ENCODE measurements at places on chromosomes 1 and 21. TPM values are rescaled to one million over a fixed set of nuclear protein-coding genes. Genes with fewer than 3 reads are reported as not detected.

LCE2C gene
- not detected for total RNA-seq

KHDRBS1 gene
- total RNA-seq: 50.6 TPM

ITLN1 gene
- total RNA-seq: 0.30 TPM

TBCE gene
- total RNA-seq: 20.9 TPM

IL10 gene
- not detected for total RNA-seq

RLF gene
- 20.8 TPM for total RNA-seq

TCP10L gene
- total RNA-seq: not detected
